Neuronal stem cell (in vitro differentiated cells): ENCODE measurements at places on chromosomes 2 and 18.

DNA sequence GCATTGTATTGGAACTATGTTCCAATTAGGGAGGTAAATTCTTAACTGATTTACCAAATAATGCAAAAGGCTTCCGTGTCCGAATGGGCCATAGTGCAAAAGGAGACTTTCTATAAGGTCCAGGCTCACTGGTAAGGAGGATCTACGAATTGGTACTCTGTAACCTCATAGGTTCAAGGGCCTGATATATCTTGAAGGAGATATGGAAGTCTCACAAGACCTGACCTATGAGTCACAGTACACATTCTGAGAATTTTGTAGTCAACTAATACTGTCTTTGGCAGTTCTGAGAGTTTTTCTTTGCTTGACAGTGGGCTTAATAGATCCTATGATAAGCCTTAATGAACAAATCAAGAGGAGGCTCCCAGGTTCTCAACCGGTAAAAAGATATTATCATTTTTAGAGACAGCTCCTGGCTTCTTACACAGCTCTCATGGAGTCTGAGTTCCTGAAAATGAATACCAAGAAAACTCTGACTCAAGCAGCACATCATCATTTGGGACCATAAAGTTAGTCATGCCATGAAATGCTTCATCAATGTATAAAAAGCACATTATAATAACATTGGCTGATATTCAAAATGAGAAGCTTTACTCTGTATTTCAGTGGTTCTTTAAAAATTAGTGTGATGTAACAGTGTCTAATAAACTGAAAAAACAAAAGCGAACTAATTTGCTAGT is 1275.2 kb upstream of the CRIM1 start:
- DNase-seq: no peak

- no peak for DNase-seq
These were observed 250.8 kb upstream of the ST6GAL2 start for GRCh38 chr2:107136733-107137132.

DNA sequence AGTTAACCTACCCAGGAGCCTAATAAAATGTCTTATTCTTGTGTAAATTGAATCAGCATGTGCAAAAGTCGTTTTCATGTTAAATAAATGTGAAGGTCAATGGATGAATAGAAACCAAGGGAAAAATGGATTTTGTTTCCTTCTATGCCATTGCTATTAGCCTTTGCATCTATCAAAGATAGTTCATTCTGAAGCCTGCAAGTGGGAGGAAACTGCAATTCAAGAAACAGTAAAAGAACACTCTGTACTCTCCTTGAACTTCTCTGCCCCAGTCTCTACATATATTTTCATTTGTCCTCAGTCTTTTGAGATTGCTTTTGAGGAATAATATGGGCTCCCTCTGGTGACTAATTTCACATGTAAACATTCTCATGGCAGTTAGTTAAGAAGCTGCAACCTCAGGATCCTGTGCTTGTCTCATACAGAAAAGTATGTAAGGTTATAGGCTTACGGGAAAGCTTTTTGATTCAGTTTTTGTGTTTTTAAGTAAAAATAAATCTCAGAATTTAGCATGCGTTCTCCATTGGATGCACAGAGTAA is 1590.0 kb upstream of the LRRTM1 start:
- no peak for DNase-seq

DNA sequence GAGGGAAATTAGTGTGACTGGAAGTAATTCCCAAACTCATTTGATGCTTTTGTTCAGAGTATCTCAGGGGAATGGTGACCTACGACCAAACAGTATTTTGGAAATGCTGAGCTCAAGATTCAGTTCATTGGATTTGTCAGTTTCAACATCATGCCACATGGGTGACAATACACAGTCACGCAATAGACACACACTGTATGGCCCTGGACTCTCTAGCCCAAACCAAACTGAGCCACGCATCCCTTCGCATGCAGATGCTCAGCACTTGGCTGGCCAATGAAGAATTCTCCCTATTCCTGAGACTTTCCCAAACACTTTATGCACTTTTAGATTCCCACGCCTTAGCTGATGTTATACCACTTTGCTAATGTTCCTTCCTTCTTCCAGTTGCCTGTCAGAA is 10.0 kb downstream of the PDE1A start:
- DNase-seq: no peak

GRCh38 chr2:11810237-11810977 is 64.0 kb downstream of the LPIN1 start:
- DNase-seq: no peak

DNA sequence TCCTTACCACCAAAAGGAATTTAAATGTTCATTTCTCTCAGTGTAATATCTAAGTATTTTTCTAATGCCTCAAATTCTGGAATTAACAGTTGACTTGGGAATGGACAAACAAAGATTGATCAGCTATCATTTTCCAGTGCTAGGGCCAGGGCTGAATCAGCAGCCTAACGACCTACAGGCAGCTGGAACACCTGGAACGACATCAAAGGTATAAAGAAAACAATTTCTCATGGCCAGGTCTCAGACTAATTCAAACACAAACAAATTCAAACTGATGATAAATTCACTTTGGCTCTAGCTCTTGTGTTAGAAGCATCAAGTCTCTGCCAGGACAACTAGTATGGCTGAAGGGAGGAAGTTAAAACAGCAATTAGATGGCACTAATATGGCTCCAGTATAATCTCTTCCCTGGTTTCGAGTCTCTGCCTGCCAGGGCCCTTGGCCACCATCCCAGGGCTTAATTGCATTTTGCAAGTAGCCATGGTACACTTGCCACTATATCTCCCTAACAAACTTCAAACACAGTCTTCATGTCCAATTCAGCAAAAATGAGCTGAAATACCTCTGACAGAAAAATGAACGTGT is 70.2 kb upstream of the FSHR start:
- no peak for DNase-seq

GRCh38 chr2:105377871-105378270 is 21.0 kb downstream of the FHL2 start:
- DNase-seq: no peak

DNA sequence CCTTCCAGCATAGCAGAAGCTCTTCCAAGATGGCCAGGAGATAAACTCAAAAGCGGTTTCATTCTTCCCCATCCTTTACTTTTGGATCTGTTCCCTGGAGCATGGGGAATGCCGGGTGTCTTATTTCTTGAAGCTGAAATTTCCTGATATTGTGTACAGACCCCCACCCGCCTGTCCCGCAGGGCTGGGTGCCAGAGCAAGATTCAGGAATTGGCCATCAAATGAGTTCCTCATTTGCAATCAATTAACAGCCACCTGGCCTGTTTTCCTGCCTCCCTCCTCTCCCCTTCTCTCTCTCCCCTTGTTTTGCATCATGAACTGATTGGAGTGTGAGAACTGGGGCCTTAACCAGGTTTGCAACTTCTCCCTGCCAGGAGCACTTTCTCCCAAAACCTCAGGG is 202.1 kb downstream of the SH3RF3 start:
- DNase-seq: no peak

GRCh38 chr2:227183657-227184367 is 19.4 kb downstream of the COL4A3 start:
- DNase-seq: no peak

GRCh38 chr2:109649736-109650695 is 35.9 kb downstream of the SOWAHC start:
- no peak for DNase-seq

DNA sequence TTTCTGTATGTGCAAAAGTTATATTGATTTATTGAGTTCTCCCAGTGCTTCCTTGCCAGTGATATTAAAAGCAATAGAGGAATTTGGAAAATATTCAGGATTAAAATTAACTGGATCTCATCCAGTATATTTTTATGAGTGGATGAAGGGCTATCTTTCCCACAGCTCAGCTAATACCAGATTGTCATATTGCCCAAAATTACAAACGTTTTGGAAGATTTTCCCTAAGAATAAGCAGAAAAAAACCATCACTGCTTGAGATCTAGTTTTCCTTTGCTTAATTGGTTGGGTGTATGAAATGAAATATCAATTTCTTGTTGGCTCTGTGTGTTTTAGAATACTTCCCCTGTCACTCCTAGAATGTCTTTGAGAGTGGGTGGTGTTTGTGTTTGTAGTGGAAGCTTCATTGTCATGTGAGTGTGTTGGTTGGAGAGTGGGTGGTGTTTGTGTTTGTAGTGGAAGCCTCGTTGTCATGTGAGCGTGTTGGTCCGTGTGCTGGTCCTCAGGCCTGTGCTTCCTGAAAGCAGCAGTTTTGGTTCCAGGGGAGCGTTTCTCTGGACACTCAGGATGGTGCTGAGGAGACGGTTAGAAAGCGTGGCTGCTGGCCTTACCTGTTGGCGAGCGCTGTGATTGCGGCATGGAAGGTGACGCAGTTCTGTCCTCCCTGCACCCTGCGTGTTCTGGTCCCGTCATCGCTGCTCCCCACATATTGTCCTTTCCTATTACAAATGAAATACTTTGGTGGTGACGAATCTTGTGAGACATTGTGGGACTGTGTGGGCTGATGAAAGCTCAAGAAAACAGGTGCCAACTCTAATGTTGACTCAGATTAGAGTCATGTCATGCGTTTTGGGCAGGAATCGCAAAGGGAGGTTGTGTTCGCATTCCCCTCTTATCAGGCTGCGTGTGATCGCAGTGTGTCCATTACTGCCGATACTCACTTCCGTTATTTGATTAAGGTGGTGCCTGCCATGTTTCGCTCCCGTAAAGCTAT is 12.4 kb downstream of the ASB1 start:
- no peak for DNase-seq

GRCh38 chr18:9716780-9717563 is 8.9 kb downstream of the RAB31 start:
- no peak for DNase-seq

GRCh38 chr2:64651590-64651989 is 2.1 kb downstream of the SERTAD2 start:
- DNase-seq: no peak

- no peak for DNase-seq
These were observed 353.6 kb downstream of the MTX2 start for GRCh38 chr2:176622792-176623191.

DNA sequence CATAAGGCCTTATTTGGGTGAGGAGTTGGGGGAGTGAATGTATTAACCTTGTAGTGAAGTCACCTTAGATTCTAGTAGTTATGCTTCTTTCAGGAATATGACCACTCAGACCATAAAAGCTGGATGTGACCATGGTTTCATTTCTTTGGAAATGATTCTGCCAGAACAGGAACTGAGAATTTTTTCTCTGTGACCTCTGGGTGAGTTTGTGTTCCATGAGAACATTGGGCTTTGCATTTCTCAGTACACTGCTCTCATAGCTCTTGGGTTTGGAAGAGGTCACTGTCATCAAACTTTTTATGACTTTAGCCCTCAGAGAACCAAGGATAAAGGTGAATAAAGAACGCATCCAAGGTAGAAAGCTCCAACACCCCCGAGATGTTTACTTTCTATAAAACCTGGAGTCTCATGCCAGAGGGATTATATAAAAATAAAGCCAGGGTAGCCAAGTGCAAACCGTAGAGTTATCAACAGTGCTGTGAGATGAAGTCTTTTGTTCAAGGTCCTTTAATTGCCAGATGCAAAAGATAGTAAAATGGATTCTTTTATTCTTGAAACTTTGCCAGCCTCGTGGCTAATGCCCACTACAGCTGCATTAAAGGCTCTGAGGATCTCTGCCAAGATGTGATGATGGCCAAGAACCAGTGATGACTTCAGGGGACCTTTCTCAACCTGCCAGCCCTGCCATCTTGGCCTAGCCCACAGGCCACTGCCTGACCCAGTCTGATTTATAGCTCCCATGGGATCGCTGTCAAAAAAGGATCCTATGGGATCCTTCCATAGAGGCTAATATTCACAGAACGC is 27.8 kb upstream of the MAT2A start:
- no peak for DNase-seq

GRCh38 chr2:3780477-3781402 is 77.4 kb downstream of the DCDC2C start:
- DNase-seq: peak; percentile 32

GRCh38 chr2:39408351-39409136 is 28.5 kb downstream of the MAP4K3 start:
- DNase-seq: no peak

DNA sequence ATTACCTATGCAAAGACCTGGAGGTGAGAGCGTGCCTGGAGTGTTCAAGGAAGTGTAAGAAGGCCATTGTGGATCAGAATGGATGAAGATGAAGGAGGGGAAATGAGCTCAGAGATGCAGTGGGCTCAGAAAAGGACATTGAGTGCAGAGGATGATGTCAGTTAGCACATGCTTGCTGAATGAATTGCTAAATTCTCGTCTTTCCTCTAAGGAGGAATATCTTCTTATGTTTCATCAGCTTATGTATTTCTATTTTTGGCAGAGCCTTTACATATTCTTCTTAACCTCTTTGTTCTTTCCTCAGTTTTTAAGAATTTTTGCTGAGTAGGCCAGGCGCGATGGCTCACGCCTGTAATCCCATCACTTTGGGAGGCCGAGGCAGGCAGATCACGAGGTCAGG is 30.9 kb downstream of the FAM171B start:
- DNase-seq: no peak

DNA sequence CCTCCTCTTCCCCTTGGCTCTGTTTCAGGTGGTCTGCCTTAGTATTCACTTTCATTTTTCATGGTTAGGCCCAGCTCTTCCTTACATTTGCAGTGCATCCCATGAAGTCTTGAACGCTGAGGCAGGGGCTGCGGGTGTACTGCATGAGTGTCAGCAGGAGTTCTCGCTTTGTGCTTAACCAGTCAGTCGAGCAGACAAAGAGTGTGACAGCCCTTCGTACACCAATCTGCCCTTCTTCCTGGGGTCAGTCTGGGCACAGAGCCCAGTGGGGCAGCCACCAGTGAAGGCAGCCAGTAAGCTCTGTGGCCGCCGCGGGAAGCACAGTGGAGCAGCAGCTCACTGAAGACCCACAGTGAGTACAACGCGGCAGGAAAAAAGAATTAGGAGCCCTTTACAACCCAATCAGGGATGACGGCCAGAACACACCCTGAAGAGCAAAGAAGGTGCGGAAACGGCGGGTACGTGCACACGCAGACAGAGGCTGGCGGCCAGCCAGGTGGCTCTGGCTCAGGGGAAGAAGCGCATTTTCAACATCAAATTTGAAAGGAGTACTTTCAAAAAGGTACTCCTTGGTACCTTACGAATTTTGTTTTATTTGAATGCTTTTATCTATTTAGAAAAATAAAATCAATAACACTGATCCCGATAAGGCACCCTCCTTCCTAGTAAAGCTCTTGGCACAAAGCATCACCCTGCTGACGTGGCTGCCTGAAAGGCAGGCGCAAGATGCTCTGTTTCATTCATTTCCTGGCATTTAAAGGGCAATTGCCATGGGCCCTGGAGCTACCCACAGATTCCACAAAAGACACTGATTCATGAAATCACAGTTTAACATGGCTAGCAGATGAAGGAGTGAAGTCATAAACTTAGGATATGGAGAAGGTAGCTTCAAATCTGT is 47.0 kb upstream of the SEMA4C start:
- DNase-seq: no peak

- DNase-seq: no peak
These were observed 85.2 kb downstream of the HS1BP3 start for GRCh38 chr2:20565623-20566236.

DNA sequence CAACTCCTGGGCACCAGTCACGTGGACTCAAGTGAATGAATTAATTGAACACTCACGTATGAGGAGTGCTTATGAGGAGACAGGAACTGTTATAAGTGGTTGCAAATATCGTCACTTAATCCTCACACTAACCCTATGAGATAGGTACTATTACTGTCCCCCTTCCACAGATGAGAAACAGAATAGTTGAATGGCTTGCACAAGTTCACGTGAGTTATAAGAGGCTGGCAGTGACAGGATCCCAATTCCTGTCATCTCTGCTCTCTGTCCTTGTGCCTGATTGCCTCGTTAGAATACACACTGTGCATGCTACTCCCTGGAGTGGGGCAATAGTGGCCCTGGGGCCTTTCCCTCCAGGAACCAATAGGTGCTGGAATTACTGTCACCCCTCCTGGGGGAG is 253.5 kb downstream of the DYSF start:
- no peak for DNase-seq
